HFFc6 (cell line): ENCODE measurements at places on chromosomes 7 and 10. TPM values are rescaled to one million over a fixed set of nuclear protein-coding genes. Genes with fewer than 3 reads are reported as not detected.

DNA sequence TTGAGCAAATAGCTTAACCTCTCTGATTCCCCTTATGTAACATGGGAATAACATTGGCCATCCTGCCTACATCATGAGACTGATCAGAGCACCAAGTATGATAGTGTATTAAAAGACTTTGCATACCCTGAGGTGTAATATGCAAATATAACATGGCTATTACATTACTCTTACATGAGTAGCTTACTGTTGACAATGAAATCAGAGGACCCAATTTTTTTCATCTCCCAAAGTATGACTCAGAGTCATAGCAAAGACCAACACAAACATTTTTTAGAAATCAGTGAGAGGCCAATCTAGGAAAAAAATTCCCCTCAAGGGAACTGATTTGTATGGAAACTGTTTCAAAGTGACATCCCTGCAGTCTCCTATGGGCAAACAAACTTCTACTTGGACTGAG lies 47.0 kb upstream of the TMEM140 start:
- H3K4me1 ChIP-seq: 0 out of 2 replicates have a peak, but pooled peaks cover 6% of the 10 kb centered on the region
- no peaks in the 10 kb centered on the region for H3K36me3 ChIP-seq

GRCh38 chr10:114103284-114103683 lies 59.6 kb downstream of the ADRB1 start:
- peaks cover 20% of the 10 kb centered on the region for H3K4me1 ChIP-seq
- H3K4me3 ChIP-seq: no peak overlapping the region
- H3K36me3 ChIP-seq: no peaks in the 10 kb centered on the region
- DNase-seq: peak; percentile 60
- peaks cover 16% of the 10 kb centered on the region for H3K27me3 ChIP-seq
- no peak overlapping the region for H3K27ac ChIP-seq

- DNase-seq: peak; percentile 30
- no peak overlapping the region for H3K27ac ChIP-seq
- H3K36me3 ChIP-seq: no peaks in the 10 kb centered on the region
- peaks cover 18% of the 10 kb centered on the region for H3K27me3 ChIP-seq
Observed at GRCh38 chr7:76220185-76221057, 18.7 kb downstream of the SRRM3 start.

The MAGI2 gene
- 6.5 to 8.7 TPM (median 8.4 TPM) in 3 replicates for total RNA-seq

The NEUROD6 gene
- not detected in 3 replicates for total RNA-seq

DNA sequence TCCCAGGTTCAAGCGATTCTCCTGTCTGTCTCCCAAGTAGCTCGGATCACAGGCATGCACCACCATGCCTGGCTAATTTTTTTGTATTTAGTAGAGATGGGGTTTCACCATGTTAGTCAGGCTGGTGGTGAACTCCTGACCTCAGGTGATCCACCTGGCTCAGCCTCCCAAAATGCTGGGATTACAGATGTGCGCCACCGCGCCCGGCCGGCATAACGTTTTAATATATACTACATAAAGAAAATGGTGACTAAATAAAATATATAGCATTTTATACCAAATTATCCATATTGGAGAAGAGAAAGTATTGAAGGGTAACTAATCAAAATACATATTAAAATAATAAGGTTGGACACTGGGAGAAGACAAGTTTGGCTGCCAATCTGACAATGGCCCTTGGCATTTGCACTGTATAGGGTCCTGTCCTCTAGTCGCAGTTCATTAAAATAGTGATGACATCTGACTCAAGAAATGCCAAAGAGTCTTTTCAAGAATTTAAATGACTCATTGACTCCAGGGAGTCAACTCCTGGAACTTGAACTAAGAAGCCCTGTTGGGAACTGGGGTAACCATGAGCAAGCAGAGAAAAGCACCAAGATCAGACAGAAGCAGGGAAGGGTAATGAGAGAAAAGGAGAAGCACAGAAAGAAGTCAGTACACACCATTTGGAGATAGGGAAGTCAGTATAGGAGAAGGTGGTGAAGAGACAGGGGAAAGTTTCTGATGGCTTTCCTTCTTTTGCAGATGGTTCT lies 91.1 kb downstream of the CH25H start:
- peaks cover 63% of the 10 kb centered on the region for H3K4me1 ChIP-seq
- peak; percentile 75 for DNase-seq
- H3K4me3 ChIP-seq: peak overlapping the region; percentile 28

DNA sequence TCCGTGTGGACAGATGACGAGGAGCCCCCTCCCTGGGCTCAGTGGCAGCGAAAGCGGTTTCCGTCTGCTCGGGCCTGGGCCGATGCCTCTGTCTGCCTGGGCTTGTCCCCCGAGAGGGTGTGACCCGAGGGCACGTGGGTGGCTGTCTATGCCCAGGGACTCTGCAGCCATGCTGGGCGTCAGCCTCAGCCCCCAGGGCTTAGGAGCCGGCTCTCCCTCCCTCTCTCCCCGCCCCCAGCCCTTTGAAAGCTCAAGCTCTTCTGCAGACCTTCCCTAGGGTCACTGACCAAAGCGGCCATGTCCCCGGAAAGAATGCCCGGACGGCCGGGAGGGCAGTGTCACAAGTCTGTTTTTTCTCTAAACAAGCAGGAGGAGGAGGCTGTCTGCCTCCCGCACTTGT lies 7.1 kb downstream of the MICALL2 start:
- H3K4me1 ChIP-seq: peaks cover 5% of the 10 kb centered on the region
- H3K27me3 ChIP-seq: peaks cover 1% of the 10 kb centered on the region
- no peak overlapping the region for H3K27ac ChIP-seq
- H3K36me3 ChIP-seq: no peaks in the 10 kb centered on the region
